ENCODE measurements at places on chromosomes 2 and 18.
A peak's percentile ranks its signal among the peaks of the same experiment; 100 is the strongest.

- no peak for DNase-seq
Measured at GRCh38 chr2:105114551-105114950, 76.7 kb downstream of the MRPS9 start.

- DNase-seq, result no peak
Measured at GRCh38 chr2:46964835-46965560, 49.4 kb upstream of the MCFD2 start.

GRCh38 chr18:23918395-23919032 lies 96.0 kb upstream of the TTC39C start:
- DNase-seq, result peak; percentile 73

GRCh38 chr2:75698918-75699317 lies 11.8 kb downstream of the GCFC2 start:
- no peak for DNase-seq

DNA sequence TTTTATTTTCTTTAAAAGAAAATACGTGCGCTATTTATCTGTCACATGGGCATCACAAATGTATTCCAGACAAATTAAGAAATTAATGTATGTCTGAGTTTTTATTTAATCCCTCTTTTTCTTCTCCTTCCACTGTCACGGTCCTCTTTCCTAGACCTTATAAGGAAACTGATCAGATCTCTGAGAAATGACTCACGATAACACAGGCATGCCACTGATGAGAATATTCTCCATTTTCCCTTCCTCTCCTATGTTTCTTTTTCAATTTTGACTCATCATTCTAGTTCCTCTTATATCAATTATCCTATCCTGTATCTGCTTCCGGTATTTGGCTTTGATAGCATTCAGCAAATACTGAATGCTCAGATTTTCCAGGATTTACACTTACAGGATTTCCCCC lies 121.8 kb downstream of the DSC3 start:
- no peak for DNase-seq

DNA sequence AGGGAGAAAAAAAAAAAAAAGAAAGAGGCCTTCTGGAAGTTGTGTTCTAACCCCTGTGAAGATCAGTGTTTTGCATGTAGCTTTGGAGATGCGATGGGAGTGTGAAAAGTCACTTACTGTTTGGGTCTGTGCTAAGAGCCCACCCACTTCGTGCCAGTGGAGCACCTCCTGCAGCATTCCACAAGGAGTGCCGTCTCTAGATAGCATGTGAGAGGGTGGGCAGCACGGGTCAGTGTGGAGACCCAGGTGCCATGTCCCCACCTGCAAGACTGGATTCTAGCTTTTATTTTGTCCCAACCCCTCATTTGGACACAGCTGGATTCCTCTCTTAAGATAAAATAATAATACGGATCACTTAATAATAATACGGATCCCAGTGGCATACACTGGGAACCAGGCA lies 12.5 kb upstream of the TMEM185B start:
- no peak for DNase-seq

GRCh38 chr2:5549771-5550170 lies 142.4 kb upstream of the SOX11 start:
- no peak for DNase-seq

- DNase-seq, result no peak
Measured at GRCh38 chr18:867257-867656, 37.4 kb upstream of the ADCYAP1 start.

GRCh38 chr2:47896450-47896968 lies 9.8 kb downstream of the FBXO11 start:
- DNase-seq, result no peak

GRCh38 chr18:40874233-40874632 lies 1080.8 kb upstream of the PIK3C3 start:
- no peak for DNase-seq

- DNase-seq, result no peak
Measured at GRCh38 chr2:29443151-29443550, 327.9 kb downstream of the CLIP4 start.

- DNase-seq, result no peak
Measured at GRCh38 chr2:127074358-127074757, 32.6 kb downstream of the BIN1 start.

DNA sequence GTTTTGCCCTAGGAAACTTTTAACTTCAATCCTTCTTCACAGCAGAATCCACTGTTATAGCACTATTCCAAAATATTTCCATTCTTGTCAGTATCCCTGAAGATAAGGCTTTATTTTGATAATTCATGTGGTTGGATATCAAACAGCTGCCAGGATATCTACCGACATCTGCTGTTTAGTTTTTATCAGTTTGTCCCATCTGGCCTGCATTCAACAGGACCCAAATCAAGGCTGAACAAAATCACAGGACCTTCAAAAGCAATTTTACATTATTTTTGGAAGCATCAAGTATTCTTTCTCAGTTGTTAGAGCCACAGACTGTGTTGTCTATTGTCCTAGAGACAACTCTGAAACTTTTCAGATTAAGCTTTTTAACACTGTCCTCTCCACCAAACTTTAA lies 429.0 kb upstream of the PIK3C3 start:
- DNase-seq, result no peak

- DNase-seq, result no peak
Measured at GRCh38 chr2:9765611-9766531, 77.4 kb upstream of the TAF1B start.

GRCh38 chr2:181164699-181165098 lies 184.3 kb downstream of the UBE2E3 start:
- DNase-seq, result no peak

GRCh38 chr2:188665727-188666304 lies 308.4 kb upstream of the COL3A1 start:
- no peak for DNase-seq

DNA sequence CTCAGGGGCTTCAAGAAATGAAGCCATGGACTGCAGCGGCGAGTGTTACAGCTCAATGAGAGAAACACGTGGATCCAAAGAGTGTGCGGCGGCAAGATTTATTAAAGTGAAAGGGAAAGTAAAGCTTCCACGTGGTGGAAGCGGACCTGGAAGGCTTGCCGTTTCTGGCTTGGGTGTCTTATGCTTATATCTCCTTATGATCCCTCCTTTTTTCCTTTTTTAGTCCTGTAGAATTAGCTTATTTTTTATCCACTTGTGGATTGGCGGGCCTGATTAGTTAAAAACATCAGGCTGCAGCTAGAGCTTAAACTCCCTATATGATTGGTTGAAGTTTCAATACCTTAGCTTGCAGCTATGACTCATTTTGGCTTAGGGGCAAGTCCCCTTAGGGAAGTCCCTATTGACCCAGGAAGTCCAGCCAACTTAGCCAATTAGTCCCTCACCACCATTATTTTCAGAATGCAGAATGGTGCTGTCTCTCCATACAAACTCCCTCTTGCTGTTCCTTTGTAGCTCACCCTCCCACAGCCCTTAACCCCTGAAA lies 11.6 kb upstream of the HNMT start:
- no peak for DNase-seq

GRCh38 chr2:232887171-232887850 lies 17.2 kb downstream of the SNORC start:
- DNase-seq, result no peak

- DNase-seq, result no peak
Measured at GRCh38 chr2:106996171-106996769, 110.3 kb upstream of the ST6GAL2 start.

DNA sequence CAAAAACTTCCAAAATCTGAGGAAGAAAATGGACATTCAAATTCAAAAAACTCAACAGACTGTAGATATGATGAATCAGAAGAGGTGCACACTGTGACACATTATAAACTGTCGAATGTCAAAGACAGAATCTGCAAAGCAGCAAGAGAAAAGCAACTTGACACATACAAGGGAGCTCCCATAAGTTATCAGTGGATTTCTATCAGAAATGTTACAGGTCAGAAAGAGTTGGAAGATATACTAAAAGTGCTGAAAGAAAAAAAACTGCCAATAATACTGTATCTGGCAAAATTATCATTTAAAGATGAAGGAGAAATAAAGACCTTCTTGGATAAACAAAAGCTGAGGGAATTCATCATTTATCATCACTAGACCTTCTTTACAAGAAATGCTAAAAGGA lies 102.7 kb downstream of the CAMKMT start:
- no peak for DNase-seq

DNA sequence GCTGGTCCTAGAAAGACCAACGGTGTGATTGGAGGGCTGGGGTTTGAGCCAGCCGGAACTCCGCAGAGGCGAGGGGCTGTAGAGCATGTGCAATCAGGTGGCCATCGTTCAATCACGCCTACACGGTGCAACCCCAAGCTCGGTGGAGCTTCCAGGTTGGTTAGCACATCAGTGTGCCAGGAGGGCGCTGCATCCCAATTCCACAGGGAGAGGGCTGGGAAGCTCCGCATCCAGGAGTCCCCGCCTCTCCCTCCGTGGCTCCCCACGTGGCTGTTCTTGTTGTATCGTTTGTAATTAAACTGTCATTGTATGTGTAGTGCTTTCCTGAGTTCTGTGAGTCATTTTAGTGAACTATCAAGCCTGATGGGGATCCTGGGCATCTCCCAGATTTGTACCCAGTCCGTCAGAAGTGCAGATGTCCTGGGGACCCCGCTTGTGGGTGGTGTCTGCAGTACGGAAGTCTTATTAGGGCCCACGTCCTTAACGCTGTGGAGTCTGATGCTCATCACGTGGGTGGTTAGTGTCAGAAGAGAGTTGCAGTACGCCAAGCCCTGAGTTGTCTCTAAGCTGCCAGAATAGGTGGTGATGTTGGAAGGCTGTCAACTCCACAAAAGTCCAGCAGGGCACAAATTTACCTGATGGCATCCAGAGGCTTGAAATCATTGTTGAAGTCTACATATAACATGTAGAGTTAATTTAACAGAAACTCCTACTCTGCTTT lies 20.6 kb upstream of the AMMECR1L start:
- no peak for DNase-seq

DNA sequence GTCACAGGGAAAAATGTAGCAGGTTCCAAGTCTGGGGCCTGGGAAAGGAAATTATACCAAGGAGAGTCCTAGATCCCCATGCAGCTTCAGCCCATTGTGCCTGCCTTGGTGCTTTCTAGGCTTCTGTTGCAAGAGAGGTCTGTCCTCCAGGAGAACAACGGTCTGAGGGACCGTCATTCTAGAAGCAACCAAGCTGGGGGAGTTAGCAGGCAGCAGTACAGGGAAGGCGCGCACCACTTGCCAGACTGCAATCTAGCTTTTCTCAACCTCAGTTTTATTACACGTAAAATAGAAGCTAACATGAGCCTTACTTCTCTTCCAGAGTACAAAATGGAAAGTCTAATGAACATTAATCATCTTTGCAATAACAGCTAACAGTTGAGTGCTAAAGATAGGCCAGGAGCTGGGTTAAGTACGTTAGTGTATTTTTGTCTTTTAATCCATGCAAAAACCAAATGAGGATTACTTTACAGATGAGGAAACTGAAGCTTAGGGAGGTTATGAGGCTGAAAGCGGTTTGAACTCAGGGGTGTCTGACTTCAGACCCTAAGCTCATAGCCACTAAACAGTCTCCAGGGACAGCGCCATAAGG lies 1.9 kb downstream of the TCF23 start:
- DNase-seq, result no peak

- no peak for DNase-seq
Measured at GRCh38 chr2:131394147-131394931, 30.4 kb upstream of the RAB6D start.

DNA sequence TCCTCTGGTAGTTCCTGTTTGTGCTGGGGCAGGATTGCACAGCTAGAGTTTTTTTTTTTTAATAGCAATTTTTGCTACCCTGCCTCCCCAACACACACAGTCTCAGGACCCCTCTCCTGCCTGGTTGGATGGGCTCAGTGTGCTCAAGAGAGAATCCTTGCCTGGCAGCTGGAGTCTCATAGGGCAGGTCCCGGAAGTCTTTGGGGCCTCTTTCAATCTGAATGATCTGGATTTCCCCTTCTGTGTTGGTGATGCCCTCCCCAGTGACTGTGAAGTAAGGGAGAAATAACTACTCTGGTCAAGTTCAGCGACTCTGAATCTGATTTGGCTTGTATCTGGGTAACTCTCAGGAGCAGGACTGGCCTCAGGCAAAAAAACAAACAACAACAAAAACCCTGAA lies 220.6 kb upstream of the LRRTM1 start:
- no peak for DNase-seq

GRCh38 chr2:59237311-59237710 lies 996.2 kb upstream of the FANCL start:
- DNase-seq, result no peak

DNA sequence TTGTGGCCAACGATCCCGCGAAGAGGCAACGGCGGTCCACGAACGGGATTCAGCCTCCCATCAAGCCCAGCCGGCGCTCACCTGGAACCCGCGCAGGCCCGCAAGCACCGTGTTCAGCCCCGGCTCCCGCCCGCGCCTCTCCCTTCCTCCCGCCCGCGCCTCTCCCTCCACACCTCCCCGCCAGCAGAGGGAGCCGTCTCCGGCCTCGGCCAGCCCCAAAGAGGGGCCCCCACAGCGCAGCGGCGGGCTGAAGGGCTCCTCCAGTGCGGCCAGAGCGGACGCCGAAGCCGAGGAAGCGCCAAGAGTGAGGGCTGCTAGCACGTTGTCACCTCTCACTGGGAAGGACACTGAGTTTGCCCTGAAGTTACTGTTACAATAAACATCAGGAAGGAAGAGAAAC lies 55.3 kb upstream of the LAPTM4A start:
- no peak for DNase-seq

GRCh38 chr18:54742659-54743604 lies 85.3 kb upstream of the RAB27B start:
- DNase-seq, result no peak

DNA sequence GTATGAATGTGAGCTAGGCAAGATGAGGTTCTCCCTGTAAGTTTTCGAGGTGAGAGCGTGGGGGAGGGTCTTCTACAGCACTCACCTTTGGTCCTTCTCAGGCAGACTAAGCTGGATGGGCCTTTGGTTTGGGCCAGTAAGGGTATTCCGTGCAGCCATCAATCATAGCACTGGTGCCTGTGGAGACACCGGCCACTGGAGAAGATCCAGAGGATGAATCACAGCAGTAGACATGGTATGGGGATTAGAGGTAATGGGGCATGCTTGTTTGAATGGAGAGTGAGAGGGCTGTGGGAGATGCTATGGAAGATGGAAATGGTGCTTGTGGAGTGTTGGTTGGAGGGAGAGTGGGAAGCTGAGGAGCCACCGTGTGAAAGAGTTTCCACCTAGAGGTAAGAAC lies 16.1 kb downstream of the MAPRE3 start:
- no peak for DNase-seq
